Fibroblast of skin of left quadriceps (primary cell): ENCODE measurements at places on chromosomes 2 and 18.

DNA sequence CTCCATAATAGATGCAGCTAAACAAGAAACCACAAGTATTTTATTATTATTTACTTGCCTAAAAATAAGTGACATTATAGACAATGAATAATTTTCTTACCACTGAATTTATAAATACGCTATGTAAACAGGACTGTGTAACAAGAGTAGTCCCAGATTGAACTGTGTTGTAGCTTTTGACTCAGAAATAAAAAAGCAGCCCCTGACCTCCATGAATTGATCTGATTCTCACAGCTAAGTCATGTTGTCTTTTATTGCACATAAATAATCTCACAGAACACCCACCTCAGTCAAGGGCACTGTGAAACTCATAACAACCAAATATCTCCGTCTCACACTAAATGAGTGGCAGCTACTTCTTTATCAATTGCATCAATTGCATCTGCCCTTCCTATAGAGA, 171.6 kb downstream of the TMX3 start:
- no peak for DNase-seq

GRCh38 chr2:240648650-240649275, 23.5 kb downstream of the GPR35 start:
- DNase-seq = no peak

DNA sequence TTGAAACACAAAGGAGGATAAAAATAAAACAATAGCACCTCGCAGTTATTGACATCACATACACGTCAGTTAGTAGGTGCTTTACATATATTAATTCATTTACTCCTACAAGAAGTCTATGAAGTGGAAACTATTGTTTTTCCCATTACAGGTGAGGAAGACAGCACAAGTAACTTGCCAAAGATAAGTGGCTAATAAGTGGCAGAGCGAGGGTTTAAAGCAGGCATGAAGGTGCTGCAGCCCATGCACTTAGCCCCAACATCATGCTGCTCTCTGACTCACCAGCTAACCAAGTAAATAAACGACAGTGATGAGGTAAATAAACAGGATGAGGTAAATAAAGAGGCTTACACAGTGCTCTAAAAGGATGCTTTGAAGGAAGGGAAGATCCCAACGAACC, 498.6 kb upstream of the ZEB2 start:
- DNase-seq = no peak

DNA sequence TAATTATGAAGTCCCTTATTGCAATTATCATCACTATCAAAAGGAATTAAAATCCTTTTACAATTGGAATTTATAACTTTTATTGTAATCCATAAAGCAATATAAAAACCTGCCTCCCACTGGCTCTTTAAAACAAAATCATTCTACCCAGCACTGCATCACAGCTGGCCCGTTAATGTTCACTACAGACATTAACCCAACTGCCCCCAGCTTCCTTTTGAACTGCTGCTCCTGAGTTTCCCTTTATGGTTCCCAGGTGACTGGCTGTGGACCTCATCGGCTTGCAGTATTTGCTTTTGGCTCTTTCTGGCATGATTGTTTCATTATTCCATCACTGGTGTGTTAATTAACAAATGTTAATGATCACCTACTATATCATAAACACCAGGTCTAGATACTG, 535.6 kb downstream of the THSD7B start:
- no peak for DNase-seq

GRCh38 chr2:26246818-26247217, 2.1 kb downstream of the HADHB start:
- DNase-seq = no peak

GRCh38 chr2:239378021-239378917, 22.6 kb downstream of the HDAC4 start:
- DNase-seq = no peak

DNA sequence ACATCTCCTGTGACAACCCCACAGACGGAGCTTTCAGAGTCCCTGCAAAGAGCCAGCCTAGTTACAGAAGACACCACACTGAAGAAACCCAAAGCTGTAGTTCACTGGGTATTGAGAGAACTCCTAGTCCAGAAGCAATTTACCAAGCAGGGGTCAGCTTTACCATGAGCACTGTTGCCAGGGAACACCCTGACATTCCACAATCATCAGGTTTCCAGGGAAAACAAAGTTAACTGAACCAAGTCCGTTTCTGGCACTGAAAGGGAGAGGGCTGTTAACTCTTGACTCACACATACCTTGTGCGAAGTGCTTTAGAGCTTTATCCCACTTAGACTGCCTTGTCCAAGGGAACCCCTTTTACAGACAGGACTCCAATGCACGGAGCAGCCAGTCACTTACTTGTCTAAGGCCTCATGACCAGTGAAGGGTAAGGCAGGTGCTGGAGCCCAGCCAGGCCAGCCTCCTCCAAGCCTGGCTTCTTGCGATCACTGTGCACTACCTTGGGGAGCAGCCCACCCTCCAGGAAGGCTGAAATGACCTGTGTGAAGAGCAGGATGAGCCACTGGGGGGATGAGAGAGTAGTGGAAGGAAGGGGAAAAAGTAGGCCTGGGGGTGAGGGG, 53.9 kb downstream of the REEP1 start:
- DNase-seq = no peak

- DNase-seq = no peak
These were observed 309.9 kb downstream of the LRP1B start for GRCh38 chr2:141820893-141821292.

DNA sequence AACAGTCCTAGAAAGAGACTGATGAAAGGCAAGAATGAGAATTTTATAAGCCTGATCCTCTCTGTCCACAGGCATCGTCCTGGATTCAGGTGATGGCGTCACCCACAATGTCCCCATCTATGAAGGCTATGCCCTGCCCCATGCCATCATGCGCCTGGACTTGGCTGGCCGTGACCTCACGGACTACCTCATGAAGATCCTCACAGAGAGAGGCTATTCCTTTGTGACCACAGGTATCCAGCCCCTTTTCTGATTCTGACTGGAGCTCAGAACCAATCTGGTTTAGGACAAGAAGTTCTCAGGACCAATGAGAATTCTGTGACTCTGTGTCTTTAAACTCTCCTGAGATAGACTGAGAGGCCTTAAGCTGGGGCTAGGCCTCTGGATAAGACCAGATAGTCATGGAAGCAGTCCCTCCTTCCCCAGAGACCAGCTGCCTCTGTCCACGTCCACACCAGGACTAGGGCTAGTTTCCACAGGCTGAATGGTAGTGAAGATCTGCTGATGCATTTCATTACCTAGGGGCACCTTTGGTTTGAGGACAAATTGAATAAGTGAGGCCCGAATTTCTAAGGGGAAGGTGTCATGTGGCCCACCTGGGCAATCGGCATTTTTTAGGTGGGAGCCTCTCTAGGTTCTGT, 13.1 kb upstream of the DGUOK start:
- no peak for DNase-seq

DNA sequence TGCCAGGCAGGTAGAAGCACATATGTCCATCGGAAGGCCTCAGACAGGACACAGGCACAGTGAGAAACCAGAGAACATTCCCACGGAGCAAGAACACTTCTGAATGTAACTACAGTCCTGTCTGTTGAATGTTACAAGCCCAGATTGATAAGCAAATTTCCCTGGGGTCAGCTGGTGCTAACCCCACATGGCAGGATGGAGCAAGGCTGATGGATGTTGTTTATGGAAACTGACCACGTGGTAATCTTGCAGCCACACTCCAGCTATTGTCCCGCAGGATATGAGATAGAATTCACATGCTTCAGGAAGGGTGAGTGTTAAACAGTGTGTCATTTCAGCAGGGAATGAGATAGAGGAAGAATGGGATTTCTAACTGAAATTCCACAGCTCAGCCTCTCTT, 138.8 kb upstream of the COPS8 start:
- DNase-seq = no peak

DNA sequence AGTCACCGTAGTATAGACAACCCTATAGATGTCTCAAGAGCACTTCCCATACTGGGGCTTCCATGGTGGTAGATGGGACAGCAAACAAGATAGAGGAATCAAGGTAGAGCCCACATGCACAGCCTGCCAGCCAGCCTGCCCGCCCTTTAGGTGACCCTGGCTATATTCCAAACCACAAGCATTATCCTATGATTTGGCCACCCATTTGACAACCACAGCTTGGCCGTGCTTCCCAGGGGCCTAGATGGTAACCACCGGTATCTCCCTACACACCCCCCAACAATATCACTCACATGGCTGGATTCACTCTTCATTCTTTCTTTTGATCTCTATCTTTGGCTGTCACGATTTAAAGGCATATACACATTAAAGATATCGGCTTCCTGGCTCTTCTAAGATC, 85.3 kb downstream of the CDK15 start:
- no peak for DNase-seq

DNA sequence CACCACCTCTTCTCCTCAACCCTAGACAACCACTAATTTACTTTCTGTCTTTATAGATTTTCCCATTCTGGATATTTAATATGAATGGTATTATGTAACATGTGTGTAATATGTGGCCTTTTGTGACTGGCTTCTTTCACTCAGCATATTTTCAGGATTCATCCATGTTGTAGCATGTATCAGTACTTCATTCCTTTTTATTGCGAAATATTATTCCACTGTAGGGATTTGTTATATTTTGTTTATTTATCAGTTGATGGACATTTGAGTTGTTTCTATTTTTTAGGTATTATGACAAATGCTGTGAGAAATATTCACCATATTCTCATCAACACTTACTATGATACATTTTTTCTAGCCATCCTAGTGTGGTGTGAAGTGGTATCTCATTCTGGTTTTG, 138.8 kb upstream of the DLGAP1 start:
- no peak for DNase-seq

- DNase-seq = no peak
These were observed 453 bp downstream of the CABLES1 start for GRCh38 chr18:23135550-23136325.

- DNase-seq = no peak
These were observed 450.0 kb upstream of the GCFC2 start for GRCh38 chr2:76160670-76161069.

GRCh38 chr2:240023792-240024191, 1.4 kb downstream of the NDUFA10 start:
- no peak for DNase-seq

DNA sequence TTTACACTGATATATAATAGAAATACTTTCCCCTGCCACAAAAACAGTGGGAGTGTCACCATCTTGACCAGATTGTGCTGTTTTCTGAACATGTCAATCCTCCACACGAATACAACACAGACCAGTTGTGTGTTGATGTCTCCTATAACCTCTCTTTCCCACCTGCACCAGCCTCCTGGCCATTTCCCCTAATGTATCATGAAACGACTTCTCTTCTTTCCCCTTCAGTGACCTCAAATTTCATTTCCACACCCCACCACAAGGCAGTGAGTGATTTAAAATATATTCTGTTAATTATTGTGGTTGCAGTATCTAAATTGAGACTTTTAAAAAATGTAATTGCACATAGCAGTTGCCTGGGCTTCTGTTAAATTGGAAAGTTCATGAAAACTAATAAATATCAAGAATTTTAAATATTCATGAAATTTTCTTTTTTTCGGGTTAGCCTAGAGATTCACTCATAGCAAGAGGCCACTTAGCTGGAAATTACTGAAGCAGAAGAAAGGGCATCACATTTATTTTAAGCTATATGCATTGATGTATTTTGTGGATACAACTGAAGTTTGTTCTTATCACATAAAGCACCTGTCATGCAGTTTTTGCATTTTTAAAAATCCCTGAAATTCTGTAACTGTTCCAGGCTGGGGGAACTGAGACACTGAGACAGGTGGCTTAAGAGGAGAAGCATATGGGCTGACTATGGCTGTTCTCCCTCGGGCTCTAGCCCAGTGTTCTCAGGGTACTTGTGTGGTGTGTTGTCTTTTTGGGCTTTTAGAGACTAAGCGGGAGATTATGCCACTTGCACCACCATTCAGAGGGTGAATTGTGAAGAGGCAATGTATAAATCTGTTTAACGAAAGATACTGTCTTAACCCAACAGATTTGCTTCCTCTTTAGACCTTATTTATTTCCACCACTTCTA, 15.9 kb downstream of the FAM171B start:
- no peak for DNase-seq

DNA sequence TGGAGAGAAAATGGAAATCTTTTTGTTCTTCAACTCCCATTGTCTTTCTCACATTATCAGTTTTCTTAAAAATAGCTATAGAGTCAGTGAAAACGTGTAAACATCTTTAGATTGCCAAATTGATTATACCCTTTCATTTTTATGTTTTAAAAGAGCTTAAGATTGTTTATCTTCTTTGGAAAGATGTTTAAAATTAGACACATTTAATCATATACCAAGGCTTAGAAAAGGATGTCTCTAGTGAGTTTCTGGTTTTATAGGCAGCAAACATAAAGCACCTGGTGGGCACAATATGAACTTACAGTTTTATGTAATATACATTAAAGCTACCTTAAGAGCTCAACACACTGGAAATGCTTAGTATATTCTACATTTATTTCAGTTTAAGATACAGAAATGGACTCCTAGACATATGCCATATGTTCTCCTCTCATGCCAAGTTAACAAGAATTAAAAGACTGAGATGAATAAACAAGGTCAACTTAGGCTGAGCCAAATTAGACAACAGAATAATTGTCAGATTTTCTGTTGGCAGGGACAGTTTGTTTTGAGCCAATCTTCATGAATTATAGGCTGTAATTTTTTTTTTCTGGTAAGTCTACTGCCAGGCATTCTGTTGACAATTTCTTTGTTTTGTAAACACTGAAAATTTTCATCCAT, 112.7 kb downstream of the OTX1 start:
- DNase-seq = no peak

- DNase-seq = peak; percentile 72
These were observed 25.9 kb downstream of the MLPH start for GRCh38 chr2:237512774-237513466.

DNA sequence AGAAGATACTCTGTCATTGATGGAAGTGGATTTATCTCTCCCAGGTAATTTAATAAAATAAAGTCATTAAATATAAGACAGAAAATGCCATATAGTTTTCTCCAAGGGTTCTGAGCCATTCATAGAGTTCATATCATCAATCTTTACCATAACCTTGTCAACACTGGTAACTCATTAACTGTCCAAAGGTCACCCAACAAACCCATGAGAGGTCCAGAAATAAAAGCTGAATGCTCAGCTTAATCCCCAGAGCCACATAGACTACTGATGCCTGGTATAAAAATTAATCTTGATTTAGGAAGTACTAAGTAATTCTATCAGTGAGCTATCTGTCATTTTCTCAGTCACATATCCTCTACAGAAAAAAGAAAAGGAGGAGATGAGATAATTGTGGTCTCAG, 903.0 kb upstream of the DDX18 start:
- no peak for DNase-seq

GRCh38 chr2:68309426-68309825, 10.3 kb downstream of the CNRIP1 start:
- DNase-seq = no peak

GRCh38 chr2:88144914-88145497, 17.1 kb upstream of the FABP1 start:
- no peak for DNase-seq

- no peak for DNase-seq
These were observed 180.5 kb downstream of the DIS3L2 start for GRCh38 chr2:232142049-232142448.

DNA sequence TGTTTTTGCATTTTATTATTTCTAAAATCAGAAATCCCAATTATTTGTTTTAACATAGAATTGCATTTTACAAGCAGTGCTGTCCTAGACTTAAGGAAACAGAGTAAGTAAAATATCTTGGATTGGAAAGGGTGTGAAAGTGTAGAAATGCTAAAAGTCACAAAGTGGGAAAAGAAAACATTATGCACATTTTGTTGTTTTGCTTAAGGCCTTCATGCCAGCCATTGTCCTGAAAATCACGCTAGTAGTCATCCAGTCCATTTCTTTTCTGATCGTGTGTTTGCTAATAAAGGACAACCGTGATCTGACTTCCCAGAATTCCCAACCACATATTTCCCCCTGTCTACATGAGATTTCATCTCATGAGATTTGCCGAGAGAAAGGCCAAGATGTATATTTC, 199.1 kb downstream of the PTGR3 start:
- no peak for DNase-seq
